ENCODE measurements at places on chromosomes 7 and 10. TPM values are rescaled to one million over a fixed set of nuclear protein-coding genes. Genes with fewer than 3 reads are reported as not detected.

OPN4 gene
- not detected for total RNA-seq

CAV2 gene
- 198 TPM for total RNA-seq

MINDY4 gene
- total RNA-seq = 2.3 TPM

TRPV5 gene
- total RNA-seq = not detected

MEOX2 gene
- total RNA-seq = not detected

HOGA1 gene
- total RNA-seq = 2.6 TPM

HKDC1 gene
- total RNA-seq = 11.8 TPM

PSTK gene
- 3.7 TPM for total RNA-seq

LRRC18 gene
- not detected for total RNA-seq

C10orf67 gene
- total RNA-seq = not detected

FEZF1 gene
- total RNA-seq = not detected
